ENCODE measurements at places on chromosomes 7 and 10.

GRCh38 chr7:99790407-99790806 lies 6.4 kb upstream of the CYP3A4 start:
- no peak for DNase-seq

- DNase-seq: no peak
These were observed 54.2 kb downstream of the LHFPL3 start for GRCh38 chr7:104382616-104383015.

DNA sequence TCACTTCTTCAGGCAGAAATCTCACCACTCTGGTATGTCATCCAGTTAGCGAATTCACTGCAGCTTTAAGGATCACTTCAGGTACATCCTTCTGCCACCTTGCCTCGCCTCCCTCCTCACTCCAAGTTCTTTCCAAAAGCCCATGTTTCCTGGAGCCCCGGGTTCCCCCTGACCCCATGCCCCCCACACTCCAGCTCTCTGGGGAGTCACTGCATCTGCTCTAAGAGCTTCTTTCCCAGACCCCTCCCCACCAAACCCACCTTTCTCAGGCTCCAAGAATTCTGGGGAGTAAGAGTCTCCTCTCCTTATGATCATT lies 969.5 kb upstream of the ZNF722 start:
- DNase-seq: no peak

DNA sequence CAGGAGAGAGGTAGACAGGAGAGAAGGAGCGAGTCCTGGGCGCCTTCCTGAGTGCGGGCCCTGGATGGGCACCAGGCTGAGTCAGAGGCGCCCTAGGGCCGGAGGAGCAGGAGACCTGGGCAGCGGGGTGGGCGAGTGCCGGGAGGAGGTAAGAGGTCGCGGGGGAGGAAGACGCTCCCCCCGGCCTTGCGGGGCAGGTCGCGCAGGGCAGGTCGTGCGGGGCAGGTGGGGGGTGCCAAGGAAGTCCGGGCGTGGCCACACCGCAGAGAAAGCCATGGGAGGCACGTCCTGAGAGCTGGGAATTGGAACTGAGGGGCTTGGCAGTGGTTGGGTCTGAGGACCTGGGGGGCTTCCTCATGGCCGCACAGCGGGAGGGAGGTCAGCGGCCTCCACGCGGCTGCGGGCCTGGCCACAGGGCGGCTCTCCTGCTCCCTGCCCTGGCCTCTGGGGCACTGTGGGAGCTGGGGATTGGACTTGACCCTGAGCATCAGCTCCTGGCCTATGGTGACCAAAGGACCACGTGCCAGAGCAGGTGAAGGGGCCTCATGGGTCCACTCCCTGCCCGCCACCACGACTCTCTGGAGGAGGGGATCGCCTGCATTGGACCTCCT lies 935 bp downstream of the MMP21 start:
- no peak for DNase-seq

- no peak for DNase-seq
These were observed 17.8 kb downstream of the NPSR1 start for GRCh38 chr7:34675749-34676374.

- DNase-seq: no peak
These were observed 33.8 kb downstream of the TRIM8 start for GRCh38 chr10:102678068-102678400.

GRCh38 chr10:122362621-122363020 lies 11.9 kb upstream of the PLEKHA1 start:
- no peak for DNase-seq

DNA sequence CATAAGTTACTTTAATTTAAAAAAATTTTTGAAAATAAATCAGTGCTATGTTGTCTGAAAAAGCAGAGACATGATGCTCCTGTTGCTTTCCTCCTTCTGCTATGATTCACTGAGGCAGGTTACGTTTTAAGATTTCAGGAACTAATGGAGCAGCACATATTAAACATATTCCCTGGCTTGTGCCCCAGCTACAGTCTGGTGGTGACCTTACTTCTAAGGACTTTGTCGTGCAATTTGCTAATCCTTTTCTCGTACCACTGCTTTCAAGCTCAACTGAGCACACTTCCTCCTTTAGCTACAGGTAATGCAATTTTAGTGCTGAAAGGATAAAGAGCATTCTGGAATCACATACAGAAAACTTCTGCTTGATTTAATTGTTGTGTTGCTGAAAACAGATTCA lies 16.2 kb upstream of the PRR15 start:
- DNase-seq: no peak

GRCh38 chr10:19998482-19998881 lies 182.2 kb downstream of the PLXDC2 start:
- no peak for DNase-seq

DNA sequence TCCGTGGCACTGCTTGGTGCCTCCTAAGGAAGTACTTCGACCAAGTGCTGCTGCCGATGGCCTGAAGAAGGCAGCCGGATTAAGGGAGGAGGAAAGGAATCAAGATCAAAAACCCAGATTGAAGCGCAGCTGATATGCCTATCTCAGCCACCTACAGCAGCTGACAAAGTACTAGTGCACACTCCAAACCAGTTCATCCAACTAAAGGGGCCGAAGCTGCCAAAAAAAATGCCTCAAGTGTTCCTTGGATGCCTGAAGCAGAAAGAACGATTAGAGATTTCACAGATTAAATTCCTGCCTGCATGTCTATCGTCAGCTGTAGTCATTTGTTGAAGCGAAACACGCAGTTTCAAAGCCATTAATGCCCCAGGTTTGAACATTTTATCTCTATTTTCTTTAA lies 65.7 kb downstream of the TNRC18 start:
- DNase-seq: no peak

DNA sequence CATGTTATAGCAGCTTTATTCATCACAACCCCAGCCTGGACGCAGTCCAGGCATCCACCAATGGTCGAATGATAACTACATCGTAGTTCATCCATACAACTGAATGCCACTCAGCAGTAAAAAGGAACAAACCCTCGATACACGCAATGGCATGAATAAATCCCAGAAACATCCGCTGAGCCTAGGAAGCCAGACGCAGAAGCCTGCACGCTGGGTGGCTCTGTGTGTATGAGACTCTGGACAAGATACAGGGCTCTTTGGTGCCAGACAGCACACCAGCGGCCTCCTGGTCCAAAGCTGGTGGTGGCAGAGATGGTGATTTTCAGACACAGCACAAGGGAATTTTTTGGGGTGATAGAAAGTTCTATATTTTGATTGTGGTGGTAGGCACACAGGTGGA lies 10.0 kb upstream of the CRYGN start:
- no peak for DNase-seq

- DNase-seq: no peak
These were observed 33.2 kb downstream of the DYDC1 start for GRCh38 chr10:80323311-80323710.
